Mucosa of descending colon (tissue), 3 donors: ENCODE measurements at places on chromosomes 7 and 10.

- DNase-seq, result no peak
Observed at GRCh38 chr10:77593771-77594470, 43.7 kb downstream of the KCNMA1 start.

DNA sequence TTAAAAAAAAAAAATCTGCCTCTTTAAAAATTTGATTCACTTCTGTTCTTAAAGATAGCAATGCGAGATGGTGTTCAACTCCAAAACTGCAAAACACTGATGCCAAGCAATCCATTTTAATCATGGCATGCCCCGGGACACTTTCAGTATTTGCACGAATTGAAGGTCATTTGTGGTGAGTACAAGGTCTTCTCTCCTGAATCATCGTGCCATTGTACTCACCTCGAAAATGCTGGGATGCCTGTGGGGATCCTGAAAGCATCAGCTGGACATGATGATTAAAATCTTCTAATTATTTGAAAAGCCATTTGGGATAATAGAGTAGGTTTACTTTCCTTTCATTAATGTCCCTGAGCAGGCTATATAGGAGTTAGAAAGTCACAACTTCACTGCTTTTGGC lies 125.1 kb upstream of the NRP1 start:
- no peak for DNase-seq

GRCh38 chr10:11679946-11680345 lies 62.2 kb upstream of the ECHDC3 start:
- DNase-seq, result no peak

- DNase-seq, result no peak
Observed at GRCh38 chr10:58608826-58609531, 96.3 kb downstream of the BICC1 start.

DNA sequence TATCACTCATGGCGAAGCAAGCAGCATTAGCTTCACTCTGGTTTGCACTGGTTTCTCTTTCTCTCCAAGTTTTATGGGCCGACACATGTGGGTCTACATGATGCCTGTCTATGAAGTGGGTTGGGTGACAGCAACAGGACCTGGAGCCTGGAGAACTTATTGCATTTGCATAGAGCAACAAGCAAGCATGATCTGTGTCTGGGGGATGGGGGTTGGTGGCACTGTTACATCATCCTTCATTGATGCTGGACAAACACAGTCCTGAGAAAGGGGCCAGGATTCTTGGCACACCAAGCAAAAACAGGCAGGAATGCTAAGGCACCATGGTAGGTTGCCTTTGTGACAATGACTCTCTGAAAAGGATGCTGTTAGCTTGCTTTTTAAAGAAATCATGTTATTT lies 266.2 kb upstream of the CDC14C start:
- no peak for DNase-seq

GRCh38 chr7:42489299-42489698 lies 252.3 kb upstream of the GLI3 start:
- DNase-seq, result no peak
